ENCODE measurements at places on chromosomes 16 and 17.
A peak's percentile ranks its signal among the peaks of the same experiment; 100 is the strongest.

DNA sequence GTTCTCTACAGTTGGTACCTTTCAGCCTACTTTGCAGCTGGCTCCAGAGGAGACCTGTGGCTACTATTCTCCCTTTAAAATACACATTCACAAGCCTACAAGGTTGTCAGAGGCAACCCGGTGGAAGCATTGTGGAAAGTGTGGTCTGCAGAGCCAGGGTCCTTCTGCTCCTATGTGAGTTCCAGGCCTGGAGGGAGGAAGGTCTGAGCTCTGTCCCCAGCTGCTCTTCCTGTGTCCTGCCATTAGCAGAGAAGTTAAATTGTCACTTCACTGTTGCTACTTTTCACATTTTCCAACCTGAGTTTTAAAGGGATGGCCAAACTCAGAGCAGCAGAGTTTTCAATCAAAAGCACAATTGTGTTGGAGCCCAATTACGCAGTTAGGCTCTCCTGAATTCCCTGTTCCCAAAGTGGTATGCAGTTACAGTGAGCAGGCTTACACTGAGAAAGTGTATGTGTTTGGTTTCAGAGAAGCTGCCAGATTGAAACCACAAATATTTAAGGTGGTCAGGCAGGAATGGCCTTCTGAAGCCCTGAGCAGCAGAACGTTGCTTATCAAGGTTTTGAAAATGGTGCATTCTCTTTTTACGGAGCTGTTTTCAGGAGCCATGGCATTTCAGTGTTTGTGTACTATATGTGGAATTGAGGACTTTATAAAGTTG is 25.0 kb downstream of the MAP3K3 start:
- DNase-seq = no peak

DNA sequence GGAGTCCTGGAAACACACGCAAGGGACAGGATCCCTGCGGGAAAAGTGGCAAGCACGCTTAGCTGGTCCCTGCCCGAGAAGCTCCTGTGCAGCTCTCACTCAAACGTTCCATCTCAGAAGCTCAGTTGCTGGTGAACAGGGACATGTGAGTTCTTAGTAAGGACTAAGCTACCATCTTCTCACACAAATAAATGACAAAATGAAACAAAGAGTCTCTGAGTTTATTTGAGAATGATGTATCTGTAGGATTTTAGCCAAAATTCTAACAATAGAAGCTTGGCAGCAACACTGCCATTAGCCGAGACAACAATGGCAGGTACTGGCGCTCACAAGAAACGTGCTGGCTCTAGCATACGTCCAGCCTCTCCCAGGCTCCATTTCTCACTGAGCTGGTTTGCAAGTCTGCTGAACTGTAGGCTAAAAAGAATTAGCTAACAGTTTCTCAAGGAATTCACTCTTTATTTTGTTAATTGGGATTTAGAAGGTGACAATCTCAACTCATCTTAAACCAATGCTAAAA is 90.2 kb downstream of the VPS53 start:
- DNase-seq = no peak

DNA sequence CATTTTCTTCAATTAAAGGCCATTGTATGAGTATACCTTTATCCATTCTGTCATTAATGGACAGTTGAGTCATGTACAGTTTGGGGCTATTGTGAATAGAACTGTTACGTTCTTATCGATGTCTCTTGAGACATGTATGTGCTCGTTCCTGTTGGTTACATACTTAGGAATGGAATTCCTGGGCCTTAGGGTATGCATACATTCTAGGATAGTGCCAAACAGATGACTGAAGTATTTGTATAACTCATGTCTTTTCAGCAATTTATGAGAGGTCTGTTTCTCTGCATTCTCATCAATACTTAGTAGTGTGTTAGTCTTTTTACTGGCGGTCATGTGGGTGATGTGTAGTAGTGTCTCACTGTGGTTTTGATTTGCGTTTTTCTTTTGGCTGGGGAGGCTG is 81.2 kb downstream of the USP22 start:
- no peak for DNase-seq

- no peak for DNase-seq
These were observed 30.3 kb downstream of the LDHD start for GRCh38 chr16:75086281-75086680.

DNA sequence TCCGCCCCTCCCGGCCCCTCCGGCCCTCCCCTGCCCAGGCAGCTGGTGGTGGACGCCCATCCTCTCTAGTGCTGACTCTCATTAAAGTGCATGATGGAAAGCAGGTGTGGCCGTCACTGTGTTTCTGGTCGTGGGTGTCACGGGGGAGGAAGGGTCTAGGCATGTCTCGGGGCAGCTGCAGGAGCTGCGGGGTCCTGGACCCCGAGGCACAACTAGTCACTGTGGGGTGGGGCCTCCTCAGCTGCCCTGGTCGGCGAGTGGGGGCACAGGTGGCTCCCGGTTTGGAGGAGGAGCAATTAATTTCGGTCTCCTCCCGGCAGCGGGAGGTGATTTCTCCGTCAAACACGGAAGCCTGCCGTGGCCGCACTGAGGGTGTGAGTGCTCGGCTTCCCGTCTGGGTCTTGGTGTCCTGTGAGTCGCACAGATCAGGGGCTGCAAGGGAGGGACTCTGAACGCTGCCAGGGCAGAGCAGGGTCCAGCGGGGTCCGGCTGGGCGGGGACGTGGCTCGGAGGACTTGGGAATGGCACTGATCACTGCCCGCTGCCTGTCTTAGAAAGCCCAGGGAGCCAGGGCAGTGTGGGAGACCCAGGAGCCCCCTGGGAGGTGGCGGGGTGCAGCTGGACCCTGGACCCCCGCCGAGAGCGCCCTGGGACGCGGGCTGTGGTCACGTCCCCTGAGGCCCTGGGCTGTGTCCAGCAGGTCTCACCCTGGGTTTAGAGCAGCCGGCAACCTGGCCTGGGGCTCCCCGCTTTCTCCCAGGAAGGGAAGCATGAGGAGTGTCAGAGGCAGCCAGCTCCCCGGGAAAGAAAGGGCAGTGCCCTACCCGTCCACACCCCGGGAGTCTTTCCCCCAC is 3.3 kb downstream of the TPSD1 start:
- DNase-seq = peak; percentile 17

- no peak for DNase-seq
These were observed 3.4 kb downstream of the WNK4 start for GRCh38 chr17:42783791-42784138.
